ENCODE measurements at places on chromosomes 11 and 22. TPM values are rescaled to one million over a fixed set of nuclear protein-coding genes. Genes with fewer than 3 reads are reported as not detected.

The TIGD3 gene
- polyA plus RNA-seq: 0.05 TPM

The MMP12 gene
- polyA plus RNA-seq: 0.28 TPM

The SLC37A2 gene
- polyA plus RNA-seq: 21.0 TPM

The BTG4 gene
- polyA plus RNA-seq: 0.13 TPM

GRCh38 chr11:11044137-11044855 lies 186.4 kb upstream of the ZBED5 start:
- DNase-seq: no peak

DNA sequence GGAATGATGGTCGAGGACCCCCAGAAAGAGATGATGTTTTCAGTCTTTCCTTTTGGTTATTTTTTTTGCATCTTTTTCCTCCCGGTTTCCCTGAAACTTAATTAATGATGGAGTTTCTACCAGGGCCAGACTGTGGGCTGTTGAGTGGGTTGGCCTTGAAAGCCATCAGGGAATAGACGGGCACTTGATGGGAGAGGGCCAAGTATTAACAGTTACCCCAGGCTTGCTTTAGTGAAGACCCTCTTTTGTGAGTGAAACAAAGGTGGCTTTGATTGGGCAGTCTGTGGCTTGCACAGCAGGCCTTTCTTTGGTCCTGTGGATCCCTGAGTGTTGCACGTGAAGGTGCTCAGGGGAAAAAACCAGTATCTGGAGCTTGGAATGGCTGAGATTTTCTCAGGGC lies 56.9 kb downstream of the AMOTL1 start:
- DNase-seq: no peak

DNA sequence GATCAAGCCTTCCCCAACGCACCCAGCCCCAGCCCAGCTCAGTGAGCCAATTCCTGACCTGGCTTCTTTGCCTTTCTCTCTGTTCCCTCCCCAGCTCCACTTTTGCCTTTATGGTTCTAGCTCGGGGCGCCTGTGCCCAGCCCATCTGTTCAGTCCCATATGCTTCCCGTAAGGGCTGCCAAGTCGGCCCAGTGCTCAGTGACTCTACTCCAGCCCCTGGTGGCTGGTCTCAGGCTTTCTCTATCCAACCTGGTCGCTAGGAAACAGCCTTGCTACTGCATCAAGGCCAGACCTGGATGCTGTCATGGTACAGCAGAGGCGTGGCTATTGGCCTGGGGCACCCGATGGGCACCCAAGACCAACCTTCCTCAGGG lies 178.0 kb downstream of the DSCAML1 start:
- DNase-seq: no peak

Data from keratinocyte (primary cell).